Stimulated activated CD8-positive, alpha-beta memory T cell treated with anti-CD3 and anti-CD28 coated beads, Interleukin-7, amount 100 ng/mL, for 48 hours (primary cell): ENCODE measurements at places on chromosomes 2 and 18.

DNA sequence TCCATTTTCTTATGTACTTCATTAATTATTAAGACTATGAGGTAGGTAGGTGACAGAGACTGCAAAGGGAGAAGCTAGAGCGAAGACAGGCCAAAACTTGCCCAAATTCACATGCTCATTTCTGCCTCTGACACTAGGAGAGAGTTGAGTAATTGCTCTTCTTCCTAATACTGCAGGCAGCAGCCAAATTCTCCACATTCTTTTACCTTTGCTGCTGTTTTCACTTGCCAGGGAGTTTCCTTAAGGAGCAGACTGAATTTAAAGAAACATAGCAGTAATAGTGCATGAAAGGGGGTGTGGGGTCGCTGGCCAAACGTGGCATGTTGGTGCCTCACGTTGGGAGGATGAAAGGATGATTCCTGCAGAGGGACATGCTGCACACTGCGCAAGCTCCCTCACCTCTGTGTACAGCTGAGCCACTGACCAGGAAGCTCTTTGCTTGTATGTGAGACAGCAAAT lies 12.3 kb downstream of the CRIM1 start:
- no peak for DNase-seq

GRCh38 chr2:241733391-241734207 lies 831 bp upstream of the D2HGDH start:
- DNase-seq: no peak

- no peak for DNase-seq
Observed at GRCh38 chr2:208366215-208367127, 40.1 kb upstream of the PTH2R start.

GRCh38 chr2:135775420-135775819 lies 33.8 kb downstream of the UBXN4 start:
- DNase-seq: no peak

- DNase-seq: no peak
Observed at GRCh38 chr2:39221459-39221858, 22.3 kb downstream of the CDKL4 start.

- no peak for DNase-seq
Observed at GRCh38 chr2:71129902-71130151, 202 bp downstream of the MCEE start.

DNA sequence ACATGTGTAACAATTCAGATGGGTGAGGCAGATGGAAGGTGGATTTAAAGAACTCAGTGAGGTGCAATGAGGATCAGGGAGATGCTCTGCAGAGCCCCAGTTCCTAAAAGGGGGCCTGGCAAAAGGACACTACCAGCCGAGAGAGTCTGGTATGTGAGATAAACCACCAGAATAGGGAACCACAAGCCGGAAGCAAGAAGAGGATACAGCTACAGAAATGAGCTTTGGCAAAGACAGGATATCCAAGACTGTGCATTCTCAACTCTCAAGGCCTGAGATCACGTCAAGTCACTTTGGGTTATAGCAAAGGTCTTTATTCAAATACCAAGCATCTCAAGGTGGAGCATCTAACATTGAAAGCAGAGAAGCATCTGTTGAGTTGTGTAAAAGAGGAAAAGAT lies 293.5 kb downstream of the ARHGAP15 start:
- DNase-seq: no peak

GRCh38 chr2:38030635-38031355 lies 45.2 kb downstream of the CYP1B1 start:
- DNase-seq: no peak

GRCh38 chr2:151713291-151713903 lies 20.9 kb downstream of the NEB start:
- DNase-seq: no peak

DNA sequence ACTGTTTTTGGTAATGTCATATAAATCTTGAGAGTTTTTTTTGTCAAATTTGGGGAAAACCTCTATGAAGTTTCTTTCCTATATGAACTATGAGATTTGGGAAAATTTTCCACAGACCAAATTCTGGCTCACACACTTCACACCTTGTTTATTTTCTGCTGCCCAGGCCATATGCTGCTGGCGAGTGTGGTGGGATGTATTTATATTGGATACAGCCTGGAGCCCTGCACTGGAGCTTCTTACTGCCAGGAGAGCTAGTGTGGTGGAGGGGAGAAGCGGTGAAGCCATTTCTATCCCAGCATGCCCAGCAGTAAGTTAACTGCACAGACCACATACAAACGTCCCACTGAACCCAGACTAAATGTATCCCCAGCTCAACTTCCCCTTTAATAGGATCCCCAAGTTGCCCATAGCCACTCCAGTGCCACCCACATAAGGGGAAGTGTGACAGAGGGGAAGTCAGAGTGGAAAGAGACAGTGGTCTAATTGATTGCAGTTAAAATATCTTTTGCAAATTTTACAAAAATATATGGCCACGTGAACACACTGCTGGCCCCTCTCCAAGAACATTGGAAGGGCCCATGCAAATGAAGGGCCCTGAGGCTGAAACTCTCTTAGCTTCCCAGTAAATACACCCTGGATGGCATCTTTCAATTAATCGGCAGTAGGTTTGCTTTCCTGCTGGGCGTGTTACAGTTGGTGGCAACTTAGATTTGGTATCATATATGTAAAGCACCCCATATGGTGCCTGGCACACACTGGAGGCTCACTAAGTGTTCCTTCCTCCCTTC lies 146.6 kb upstream of the ITGA6 start:
- DNase-seq: no peak

GRCh38 chr18:60120231-60120750 lies 220.5 kb downstream of the PMAIP1 start:
- DNase-seq: no peak

DNA sequence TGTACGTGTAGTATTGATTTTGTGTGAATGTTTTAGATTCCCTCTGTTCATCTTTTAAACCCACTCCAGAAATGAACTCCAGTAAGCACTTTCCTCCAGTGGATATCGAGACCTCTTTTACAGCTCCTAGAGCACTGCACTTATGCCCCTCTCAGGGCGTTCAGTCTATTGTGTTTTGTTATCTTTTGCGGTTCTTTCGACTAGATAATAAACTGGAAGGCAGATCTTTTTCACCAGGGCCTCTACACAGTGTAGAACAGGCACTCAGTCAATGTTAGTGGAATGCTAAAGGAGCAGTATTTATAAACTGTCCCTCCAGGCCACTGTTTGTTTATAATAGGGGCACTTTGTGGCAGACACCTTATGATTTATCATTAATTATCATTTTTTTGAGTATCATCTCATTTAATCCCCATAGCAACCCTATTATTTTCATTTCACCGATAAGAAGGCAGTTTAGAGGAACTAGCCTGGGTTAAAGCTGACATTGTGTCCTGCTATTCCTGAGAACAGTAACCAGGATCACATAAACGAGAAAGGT lies 742 bp upstream of the SOS1 start:
- DNase-seq: no peak

- no peak for DNase-seq
Observed at GRCh38 chr2:73134471-73134870, 21.7 kb upstream of the RAB11FIP5 start.

DNA sequence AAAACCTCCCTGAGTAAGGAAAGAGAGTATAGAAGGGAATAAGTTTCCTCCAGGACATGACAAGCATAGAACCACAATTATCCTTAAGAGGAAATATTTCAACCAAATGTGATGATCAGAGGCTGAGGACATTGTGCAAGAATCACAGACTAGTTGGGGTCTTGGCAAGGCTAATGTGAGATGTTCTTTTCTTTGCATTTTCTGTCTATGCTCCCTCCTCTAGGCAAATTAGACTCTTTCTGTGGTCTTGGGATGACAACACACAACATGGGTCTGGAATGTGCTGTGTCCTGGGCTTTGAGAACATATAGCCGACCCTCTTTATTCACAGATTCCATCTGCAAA lies 32.0 kb upstream of the IL1RL1 start:
- DNase-seq: no peak

DNA sequence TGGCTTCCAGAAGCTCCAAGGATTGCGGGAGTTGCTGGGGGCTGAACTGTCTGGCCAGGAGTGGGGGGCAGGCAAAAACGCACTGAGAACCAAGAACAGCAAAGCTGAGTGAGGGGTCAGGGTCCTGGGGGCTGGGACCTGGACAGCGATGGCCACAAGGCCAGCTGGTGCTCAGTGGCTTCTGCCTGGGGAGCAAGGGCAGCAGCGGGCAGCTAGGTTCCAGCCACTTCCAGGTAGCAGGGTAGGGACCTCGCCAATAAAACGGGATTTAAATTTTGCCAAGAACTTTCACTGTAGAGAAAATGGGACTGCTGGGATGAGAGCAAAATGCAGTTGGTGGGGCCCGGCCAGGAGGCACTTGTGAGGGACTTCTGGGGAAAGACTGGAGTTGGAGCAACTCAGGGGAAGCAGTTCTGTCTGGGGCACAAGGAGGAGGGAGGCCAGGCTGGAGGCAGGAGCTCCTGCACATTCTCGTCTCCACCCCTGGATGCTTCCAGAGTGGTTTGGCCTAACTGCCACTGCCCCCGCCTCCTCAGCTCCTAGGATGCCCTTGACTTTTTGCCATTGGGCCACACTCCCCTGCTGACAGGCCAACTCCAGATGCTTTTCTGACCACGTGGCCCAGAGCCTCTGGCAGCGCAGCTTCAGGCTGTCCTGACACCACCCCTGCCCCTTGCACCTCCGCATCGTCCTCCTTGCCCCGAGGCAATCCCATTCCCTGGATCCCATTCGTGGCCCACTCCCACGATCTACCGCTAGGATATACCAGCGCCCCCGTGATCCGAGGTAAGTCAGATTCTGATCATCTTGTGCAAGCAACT lies 5.5 kb upstream of the CCDC74A start:
- no peak for DNase-seq

DNA sequence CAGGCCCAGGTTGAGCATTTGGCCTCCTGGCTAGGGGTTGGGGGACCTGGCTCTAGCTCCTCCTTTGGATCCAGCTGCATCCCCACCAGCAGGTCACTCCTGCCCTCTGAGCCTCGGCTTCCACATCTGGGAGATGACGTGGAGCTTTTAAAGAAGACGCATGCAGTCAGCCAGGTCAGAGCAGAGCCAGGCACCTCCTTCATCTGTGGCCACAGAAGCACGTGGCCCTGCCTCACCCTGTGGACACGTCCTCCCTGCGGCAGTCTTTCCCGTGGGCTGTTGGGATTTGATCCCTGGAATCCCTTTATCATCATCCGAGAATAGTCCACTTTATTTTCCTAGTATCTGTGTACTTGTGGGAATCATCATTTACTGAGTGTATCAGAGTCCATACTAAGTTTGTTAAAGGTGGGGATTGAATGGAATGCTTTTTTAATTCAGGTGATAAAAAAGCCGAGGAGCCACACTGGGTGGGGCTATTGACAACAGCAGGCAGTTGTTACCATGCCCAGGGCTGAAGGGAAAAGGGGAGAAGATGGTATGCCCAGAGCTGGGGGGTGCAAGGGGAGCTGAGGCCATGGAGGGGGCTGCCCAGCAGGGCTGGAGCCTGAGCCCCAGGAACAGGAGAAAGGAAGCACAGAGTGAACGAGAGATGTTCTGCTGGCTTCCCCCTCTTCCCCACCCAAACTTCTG lies 170.1 kb downstream of the LAMA1 start:
- no peak for DNase-seq

- DNase-seq: no peak
Observed at GRCh38 chr2:173972636-173973035, 7.5 kb upstream of the SP3 start.

- DNase-seq: no peak
Observed at GRCh38 chr2:124753842-124754241, 728.8 kb downstream of the CNTNAP5 start.

DNA sequence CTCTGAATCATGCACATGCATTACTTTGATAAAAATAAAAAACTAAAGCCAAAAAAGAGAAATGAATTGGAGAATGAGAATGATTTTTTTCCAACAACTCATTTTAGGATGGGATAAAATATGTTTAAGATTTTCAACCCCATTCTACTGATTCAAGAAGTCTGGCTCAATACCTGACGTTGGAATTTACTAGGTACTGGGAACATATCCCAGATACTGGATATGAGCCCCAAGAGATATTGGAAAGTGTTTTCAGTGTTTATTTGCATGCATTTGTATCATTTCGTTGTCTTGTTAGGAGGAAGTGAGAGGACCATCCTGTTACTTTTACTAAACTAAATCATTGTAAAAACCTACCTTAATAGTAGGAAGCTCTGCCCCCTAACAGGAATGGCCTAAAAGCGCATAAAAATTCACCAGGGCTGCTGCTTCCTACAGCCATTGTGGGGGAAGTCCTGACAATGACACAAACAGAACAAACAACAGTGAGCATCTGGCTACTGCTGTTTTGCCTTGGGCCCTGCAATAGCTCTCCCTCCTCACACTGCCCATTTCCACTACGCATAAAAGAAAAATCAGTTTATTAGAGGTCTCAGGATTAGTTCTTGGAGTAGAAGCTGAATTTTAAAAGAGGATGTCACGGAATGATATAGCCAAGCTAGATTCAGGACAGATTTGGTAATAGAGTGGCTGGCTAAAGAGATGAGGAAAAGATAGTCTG lies 35.2 kb downstream of the ANKAR start:
- DNase-seq: no peak

- DNase-seq: no peak
Observed at GRCh38 chr2:162057426-162057825, 16.6 kb downstream of the DPP4 start.

DNA sequence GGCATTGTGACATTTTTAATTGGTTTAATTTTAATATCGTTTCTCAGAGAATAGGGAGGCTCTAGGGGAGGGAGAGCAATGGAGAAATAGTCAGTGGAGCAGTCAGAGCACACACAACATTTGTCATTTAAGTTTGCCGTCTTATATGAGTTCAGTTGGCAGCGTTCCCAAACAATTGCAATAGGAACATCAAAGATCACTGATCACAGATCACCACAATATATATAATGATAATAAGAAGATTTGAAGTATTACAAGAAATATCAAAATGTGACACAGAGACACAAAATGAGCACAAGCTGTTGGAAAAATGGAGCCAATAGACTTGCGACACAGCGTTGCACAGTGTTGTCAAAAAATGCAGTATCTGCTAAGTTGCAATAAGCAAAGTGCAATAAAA lies 303.7 kb downstream of the CDH19 start:
- no peak for DNase-seq

DNA sequence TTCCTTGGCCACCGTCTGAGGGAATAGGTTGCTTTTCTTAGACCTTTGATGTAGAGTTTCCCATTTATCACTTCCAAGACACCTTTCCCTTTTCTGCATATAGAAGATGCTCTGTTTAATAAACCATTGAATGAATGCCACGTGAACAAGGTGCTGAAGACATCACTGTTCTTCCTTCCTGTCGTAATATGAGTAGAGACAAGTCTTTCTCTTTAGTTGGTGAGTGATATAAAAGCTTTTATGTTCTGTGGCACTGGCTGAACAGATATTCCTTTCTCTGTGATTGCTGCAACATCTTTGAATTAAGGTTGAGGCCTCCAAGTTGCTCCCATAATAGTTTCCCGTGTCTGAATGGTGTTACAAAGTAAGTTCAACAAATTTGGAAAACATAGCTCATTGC lies 38.7 kb downstream of the TTC39C start:
- DNase-seq: no peak
